Stimulated activated CD8-positive, alpha-beta memory T cell treated with anti-CD3 and anti-CD28 coated beads, Interleukin-15, amount 100 ng/mL, for 24 hours (primary cell): ENCODE measurements at places on chromosomes 4 and X.

GRCh38 chrX:39808471-39808917 lies 289.3 kb downstream of the BCOR start:
- DNase-seq: no peak

- no peak for DNase-seq
These were observed 16.0 kb downstream of the ATP5ME start for GRCh38 chr4:657834-658667.

DNA sequence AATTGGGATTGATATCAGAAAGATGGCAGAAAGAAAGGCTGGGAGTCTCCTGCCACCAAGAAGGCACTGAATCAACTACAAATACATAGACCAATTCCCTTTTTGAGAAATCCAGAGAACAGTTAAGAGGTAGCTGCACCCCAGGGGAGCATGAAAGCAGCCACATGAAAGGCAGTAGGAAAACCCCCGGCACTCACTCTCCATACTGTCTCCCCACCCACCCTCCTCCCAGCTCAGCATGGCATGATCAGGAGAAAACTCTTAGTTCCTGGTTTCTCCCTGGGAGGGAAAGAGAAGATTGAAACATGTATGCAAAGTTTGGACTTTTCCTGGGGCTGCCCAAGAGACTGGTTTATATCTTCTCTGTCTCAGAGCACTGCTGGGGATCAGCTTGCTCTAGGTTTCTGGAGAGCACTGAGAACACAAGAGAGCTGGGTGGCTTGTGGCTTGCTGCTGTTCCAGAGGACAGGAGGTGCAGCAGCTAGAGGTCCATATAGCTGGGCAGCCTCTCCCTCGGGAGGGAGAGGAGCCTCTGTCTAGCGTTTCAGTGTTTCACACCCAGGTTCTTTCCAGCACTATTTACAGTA lies 305.7 kb downstream of the PDGFC start:
- DNase-seq: no peak

- no peak for DNase-seq
These were observed 2.6 kb upstream of the OTUD4 start for GRCh38 chr4:145183023-145183422.

GRCh38 chr4:54475546-54475945 lies 182.2 kb upstream of the KIT start:
- DNase-seq: no peak

- no peak for DNase-seq
These were observed 162.1 kb downstream of the PCDH18 start for GRCh38 chr4:137370206-137370633.

DNA sequence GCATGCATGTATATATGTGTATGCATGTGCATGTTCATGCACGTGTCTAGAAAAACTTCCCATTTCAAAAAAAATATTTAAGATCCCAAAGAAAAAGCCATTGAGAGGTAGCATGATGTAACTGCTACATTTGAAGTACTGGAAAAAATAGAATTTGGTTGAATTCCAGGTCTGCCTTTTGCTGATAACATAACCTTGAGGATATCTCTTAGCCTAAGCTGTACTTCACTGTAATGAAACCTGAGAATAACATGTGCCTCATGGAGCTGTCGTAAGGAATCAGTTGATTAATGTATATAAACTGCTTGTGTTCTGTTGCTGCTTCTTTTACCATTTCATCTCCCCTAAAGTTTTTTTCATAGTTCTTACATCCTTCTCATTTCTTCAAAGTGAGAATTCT lies 351.8 kb downstream of the GRIA2 start:
- DNase-seq: no peak

DNA sequence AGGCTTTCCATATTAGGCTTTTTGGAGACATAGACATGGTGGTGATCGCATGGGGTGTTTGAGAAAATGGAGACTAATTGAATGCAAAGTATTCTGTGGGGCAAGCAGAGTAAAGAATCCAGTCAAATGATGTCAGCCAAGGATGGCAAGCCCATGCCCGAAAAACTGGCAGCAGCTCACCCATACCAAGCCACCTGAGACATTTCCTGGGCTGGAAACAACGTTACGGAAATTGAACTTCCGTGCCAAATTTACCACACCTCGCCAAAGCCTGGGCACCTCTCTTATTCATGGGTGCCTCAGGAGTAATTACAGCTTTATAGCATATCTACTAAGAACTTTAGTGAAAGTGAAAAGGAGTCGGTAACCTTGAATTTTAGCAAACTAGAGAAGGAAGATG lies 166.4 kb downstream of the CBR4 start:
- no peak for DNase-seq

- DNase-seq: no peak
These were observed 194.6 kb downstream of the FRMPD4 start for GRCh38 chrX:12332786-12333347.

GRCh38 chr4:48139691-48140090 lies 5.6 kb upstream of the TXK start:
- DNase-seq: no peak

DNA sequence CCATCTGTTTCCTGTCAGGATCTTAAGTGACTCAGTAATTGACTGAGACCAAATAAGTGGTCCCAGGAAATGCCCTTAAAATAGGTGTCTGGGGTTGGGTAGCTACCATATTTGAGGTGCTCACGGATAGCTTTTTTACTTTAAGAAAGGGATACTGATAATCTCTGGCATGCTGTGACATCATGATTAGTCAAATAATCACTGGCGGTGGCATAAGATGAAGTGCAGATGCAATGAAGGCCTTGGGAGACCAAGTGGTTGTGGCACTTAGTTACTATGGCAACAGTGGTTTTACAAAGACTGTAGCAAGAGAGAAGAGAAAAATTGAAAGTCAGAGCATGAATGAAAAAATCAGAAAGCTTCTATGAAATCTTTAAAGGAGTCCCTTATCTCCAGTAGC lies 114.5 kb upstream of the SLIT2 start:
- DNase-seq: no peak

DNA sequence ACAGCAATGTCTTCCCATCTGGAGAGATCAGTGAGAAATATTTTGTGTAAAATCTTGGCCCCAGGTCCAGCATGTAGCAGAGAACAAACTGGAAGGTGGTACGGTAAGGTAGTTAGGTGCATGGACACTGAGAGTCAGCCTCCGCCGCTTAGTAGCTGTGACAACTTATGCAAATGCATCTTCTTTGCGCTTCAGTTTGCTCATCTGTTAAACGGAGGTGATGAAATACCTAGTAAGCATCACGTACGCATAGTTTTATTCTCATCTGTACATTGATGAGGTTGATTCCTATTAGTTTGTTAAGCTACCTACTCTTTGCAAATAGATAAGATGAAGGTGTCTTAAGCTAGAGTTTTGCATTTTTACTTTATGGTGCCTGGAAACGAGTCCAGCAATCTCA lies 80.0 kb upstream of the MSX1 start:
- DNase-seq: no peak

DNA sequence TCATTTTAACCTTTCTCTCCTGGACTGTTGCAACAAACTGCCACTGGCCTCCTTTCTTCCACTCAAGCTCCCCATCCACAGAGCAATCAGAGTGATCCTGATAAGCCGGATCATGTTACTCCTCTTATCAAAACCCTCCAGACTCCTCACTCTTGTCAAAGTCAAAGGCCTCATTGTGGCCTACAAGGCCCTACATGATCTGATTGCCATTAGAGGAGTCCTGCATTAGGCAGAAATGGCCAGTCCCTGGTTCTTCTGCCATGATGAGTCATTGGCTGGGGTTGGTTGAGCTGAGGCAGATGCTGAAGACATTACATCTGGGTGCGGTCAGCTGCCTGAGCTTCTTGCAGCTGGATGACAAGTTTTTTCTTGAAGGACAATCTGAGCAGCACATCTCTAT lies 32.7 kb upstream of the CASK start:
- no peak for DNase-seq

DNA sequence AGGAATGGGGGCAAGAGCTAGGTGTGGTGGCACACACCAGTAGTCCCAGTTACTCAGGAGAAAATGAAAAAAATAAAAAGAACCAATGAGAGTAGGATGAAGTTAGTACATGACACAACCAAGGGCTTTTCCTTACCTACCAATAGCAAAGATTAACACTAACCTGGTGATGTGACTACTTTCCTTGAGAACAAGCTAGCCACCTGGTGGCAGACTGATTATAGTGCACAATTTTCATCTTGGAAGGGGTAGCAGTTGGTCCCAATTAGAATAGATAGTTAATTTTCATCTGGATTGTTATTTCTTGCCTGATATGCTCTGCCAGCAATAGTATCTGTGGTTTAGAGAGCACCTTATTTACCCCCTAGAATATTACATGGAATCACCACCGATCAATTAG lies 1216.8 kb upstream of the PABPC4L start:
- DNase-seq: no peak

DNA sequence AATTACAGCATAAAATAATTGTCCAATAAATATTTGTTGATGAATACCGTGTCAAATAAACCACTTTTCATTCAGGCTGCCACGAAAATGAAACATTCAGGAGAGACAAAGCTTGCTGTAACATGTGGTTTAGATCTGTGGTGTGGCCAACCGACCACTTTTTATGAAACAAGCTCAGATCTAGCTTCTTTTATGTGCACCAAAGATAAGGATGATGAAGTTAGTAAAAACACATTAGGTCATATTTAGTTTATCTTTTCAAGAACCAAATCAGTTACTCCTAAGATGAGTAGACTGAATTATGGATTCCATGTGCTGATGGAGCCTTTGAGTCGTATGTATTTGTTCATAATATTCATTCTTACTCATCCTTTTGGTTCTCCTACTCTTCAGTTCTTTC lies 35.8 kb downstream of the STOX2 start:
- no peak for DNase-seq

DNA sequence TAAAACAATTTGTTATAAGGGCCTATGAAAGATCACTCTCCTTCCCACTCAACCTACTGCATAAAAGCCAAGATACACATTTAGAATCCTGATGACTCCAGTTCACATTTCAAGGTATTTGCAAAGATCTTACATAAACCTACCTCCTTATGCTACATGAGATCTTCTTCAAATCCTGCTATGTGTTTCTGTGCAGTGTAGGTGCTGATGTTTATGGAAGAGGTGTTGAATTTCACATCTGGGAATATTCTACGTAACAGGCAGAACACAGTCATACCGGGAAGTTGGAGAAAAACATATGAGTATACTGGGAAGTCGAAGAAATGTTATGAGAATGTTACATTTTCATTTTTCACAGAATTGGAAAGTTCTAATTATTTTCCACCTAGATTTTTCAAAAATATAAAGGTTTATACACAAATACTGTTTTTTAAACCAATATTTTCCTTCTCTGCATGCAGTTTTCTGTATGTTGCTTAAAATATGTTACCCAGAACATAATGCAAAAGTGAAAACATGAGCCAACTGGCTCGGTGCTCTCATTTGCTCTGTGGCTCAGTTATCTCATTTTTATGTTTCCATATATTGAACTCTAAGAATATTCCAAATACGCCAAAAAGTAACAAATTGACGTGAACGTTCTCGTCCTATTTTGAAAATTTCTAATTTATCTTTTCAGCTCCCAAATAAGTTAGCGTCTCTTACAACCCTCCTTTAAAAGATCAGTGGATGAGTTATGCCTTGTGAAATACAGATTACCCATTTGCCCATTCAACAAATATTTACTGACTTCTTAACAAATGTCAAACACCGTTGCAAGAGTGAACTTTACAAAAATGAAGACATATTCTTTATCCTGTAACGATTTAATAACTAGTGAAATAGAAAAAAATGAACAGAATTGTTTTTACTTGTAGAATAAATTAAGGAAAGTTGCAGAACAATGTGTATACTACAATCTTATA lies 899.3 kb downstream of the STIM2 start:
- DNase-seq: no peak

- DNase-seq: no peak
These were observed 88.8 kb upstream of the AP1S2 start for GRCh38 chrX:15943391-15943790.

DNA sequence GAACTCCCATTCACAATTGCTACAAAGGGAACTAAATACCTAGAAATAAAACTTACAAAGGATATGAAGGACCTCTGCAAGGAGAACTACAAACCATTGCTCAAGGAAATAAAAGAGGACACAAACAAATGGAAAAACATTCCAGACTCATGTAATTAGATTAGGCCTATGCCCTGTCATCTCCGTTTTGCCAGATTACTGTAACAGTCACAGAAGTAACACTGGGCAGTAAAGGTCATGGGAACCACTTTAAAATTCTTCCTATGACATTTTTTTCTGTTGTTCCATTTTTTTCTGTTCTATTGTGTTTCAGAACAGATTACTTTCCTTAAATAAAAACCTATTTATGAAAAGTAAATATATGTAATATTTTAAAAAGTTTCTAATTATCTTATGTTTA lies 199.4 kb upstream of the CENPE start:
- no peak for DNase-seq

GRCh38 chr4:147730333-147730732 lies 1.6 kb upstream of the ARHGAP10 start:
- no peak for DNase-seq

GRCh38 chr4:91127831-91128230 lies 1000.6 kb downstream of the CCSER1 start:
- no peak for DNase-seq

- no peak for DNase-seq
These were observed 237.5 kb downstream of the SHOX start for GRCh38 chrX:867966-868647.

GRCh38 chr4:85209161-85209560 lies 242.7 kb upstream of the WDFY3 start:
- DNase-seq: no peak

DNA sequence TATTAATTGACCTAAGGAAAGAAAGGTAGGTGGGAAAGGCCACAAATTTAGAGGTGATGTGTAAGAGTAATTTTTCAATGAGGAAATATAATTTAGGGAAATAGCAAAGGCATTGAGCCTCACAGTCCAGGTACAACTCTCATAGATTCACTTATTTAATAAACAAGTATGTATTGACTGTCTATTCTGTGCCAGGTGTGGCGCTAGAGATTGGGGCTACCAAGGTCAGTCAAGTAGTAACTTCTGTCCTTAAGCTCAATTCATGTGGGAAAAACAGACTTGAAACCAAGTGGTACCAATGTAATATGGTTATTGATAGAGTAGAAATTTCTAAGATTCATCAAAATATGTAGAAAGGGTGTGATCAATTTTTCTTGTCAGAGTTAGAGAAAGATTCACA lies 257.5 kb downstream of the C4orf33 start:
- no peak for DNase-seq

DNA sequence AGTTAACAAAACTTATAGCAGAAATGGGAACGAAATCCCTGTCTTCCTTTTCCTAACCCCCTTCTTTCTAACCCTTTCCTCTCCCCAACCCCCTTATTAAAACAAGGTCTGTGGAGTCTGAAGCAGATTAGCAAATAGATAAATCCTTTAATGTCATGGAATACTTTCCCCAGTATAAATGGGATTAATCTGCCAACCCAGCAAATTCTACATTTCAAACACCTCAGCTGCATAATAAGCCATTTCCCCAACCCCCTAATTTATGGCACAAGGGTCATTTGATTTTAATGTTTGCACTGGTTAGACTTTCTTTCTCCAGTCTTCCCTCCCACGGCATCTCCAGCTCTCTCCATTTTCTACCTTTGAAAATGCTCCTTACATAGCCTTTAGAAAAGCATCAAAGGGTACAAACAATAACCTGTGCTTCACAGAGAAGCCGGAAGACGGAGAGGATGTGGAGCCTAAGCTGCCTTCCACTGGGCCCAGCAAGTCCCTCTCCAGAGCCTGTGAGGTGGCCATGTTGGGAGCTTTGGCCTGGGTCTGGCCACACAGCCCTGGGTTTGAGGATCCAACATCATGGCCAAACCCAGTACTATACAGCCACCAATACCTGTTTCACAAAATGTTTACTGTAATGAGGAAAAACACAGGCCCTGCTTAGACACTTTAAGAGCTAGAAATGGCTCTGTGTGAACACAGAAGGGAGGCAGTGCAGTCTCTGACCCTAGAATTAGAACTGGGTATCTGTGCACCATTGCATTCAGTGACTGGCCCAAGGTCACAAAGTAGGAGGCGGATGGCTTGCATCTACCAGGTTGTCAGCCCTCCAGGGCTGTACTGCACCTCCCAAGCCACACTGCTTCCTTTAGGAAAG lies 56.9 kb upstream of the SPRY1 start:
- no peak for DNase-seq
